CD4-positive, alpha-beta T cell treated with Interleukin-17A for 4 hours (primary cell): ENCODE measurements at places on chromosomes 1 and 21.
A peak's percentile ranks its signal among the peaks of the same experiment; 100 is the strongest.

GRCh38 chr1:153261281-153262069 is 2.0 kb downstream of the LORICRIN start:
- peak; percentile 69 for DNase-seq

DNA sequence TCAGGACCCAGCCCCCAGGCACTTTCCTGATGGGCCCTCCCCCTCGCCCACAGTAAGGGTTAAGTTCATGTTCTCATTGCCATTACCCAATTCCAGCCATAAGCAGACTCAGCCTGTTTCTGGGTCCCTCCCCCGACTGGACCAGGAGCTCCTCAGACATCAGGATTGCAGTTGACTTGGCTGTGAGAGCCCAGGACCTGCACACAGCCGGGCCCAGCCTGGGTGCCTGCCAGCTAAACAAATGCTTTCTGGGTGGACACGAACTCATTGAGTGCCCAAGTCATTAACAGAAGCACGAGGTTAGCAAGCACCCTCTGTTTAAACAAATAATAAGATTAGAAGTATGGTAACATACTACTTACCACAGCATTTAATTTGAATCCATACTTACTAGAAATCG is 147.9 kb upstream of the POU3F1 start:
- DNase-seq = no peak

- no peak for DNase-seq
Measured at GRCh38 chr1:50271968-50272578, 151.2 kb downstream of the DMRTA2 start.

DNA sequence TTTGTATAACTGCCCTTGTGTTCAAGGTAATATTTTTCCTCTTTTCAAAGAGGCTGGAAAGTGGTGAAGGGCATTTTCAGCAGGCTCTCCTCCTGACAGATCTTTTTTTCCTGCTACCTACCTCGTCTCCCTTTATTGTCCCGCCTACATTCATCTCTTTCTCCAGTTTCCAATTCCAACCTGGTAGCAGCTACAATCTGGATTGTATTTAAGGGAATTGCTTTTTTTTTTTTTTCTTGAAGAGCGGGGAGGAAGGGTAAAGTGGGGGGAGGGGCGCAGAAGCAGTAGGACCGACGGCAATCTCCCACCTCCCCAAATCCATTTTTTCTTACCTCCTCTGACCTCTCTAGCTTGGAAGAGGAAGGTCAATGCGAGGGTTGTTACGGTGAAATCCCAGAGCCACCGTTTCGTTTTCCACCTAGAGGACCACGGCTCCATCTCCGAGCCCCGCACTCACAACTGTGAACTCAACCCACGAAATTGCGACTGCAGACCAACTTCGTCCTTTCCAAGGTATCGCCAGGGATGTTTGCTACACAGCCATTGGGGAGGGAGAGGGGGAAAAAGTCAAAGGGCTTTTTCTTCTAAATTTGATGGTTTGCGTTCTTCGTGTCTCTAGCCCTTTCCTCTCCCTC is 464 bp downstream of the COL11A1 start:
- no peak for DNase-seq

DNA sequence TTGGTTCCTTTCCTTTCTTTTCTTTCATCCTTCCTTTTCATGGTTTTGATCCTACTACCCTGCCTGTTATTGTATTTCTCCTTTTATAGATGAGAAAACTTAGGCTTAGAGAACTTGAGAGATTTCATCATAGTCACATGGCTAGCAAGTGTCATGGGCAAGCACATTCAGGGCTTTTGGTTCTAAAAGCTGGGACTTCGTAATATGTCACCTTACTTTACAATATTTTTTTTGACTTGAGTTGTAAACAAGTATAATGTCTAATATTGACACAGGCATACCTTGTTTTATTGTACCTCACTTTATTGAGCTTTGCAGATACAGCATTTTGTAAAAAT is 70.7 kb downstream of the MTR start:
- DNase-seq = no peak

GRCh38 chr1:60731321-60731720 is 351.0 kb upstream of the NFIA start:
- DNase-seq = no peak

DNA sequence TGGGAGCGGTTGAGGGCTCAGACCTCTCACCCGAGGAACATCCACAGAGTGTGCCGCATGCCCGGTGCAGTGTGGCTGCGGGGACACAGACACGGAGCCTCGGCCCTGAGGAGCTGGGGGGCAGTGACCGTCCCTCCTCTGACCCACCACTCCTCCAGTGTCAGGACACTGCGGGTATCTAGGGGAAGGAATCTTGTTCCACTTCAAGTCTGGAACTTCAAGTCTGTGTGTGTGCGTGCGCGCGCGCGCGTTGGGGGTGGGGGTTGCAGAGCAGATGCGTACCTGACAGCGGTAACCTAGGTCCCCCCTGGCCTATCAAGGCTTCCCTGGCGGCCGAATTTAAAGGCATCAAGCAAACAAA is 17.3 kb downstream of the PCSK9 start:
- no peak for DNase-seq
